OCI-LY7 (cell line): ENCODE measurements at places on chromosomes 4 and X.

DNA sequence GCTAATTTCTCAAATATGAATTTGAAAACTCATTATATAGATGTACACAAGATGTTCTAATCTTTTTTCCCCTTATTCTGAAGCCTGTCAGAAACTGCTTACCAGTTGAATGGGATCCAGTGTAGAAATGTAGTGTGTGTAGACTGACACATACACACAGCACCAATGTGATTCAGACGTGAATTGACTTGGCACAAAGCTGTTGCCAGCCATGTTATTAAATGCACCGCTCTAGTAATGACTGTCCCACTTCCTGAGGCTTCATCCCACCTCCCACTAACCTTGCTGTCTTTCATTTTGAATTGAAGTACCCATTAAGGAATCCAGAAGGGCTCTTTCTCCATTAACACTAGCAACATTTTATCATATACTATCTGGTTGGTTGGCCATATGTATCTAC, 146.6 kb downstream of the PPA2 start:
- no peak for DNase-seq

DNA sequence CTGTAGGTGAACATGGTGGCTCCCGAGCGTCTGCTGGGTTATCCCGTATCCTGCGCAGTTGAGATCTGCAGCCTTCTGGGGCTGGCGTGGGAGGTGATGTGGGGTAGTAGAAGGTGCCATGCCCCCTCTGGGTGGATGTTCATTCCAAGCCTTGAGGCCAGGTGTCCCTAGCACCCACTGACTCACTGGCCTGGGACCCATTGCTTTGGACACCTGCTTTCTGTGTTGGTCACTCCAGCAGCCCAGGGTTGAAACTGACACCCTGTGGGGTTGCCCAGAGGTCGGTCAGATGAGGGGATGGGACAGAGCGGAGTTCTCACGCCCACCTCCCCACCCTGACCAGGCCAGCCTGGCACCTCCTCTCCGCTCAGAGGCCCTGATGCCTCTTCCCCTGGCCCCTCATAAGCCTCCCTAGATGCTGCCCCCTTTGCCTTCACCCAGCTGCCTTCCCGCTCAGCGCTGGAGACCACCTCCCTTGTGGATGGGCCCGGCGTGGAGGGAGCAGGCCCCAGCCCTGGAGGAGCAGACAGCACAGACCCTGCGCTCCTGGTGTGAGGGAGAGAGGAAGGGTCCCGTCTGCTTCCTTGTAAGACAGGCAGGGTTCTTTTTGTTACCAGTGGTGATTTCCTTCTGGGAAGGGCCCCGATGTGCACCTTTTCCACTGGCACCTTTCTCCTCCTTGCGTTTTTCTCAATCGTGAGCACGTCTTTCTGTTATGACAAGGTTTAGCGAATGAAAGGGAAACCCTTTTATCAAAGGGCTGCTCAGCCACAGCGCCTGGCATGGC, 2.0 kb downstream of the DOK7 start:
- DNase-seq: no peak

GRCh38 chr4:80963051-80963450, 67.5 kb upstream of the BMP3 start:
- DNase-seq: no peak

GRCh38 chr4:113825272-113825671, 63.7 kb upstream of the CAMK2D start:
- peak; percentile 32 for DNase-seq

GRCh38 chrX:8868906-8869305, 67.7 kb upstream of the FAM9A start:
- DNase-seq: no peak

DNA sequence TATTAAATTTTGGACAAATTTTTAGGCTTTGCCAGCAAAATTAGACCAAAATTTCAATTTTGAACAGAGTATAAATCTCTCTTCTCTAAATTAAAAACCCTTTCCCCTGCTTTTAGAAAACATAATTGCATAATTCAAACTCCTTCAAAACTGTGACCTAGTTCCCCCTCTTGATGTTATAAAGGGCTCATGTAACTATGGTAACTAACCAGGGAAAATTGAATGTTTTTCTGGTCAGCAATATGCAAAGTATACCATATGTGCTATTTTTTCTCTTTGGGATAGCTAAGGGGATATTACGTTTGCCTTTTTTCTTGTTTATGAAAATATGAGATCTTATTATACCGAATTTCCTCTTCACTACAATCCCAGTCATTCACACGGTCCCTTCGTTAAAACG, 5.1 kb upstream of the ING2 start:
- no peak for DNase-seq

- no peak for DNase-seq
Observed at GRCh38 chr4:143188136-143189088, 3.7 kb downstream of the USP38 start.

- DNase-seq: no peak
Observed at GRCh38 chr4:110614976-110615352, 7.9 kb downstream of the PITX2 start.

DNA sequence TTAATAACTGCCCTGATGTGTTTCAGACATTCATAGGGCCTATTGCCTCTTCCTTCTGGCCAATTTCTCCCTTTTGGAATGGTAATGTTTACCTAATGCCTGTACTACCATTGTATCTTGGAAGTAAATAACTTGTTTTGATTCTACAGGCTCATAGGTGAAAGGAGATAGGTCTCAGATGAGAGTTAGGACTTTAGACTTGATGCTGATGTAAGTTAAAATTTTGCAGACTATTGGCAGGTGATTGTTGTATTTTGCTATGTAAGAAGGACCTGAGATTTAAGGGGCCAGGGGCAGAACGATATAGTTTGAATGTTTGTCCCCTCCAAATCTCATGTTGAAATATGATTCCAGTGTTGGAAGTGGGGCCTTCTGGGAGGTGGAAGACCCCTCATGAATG, 215.5 kb downstream of the SLC39A8 start:
- no peak for DNase-seq

- no peak for DNase-seq
Observed at GRCh38 chrX:6981718-6982406, 165.7 kb upstream of the STS start.

DNA sequence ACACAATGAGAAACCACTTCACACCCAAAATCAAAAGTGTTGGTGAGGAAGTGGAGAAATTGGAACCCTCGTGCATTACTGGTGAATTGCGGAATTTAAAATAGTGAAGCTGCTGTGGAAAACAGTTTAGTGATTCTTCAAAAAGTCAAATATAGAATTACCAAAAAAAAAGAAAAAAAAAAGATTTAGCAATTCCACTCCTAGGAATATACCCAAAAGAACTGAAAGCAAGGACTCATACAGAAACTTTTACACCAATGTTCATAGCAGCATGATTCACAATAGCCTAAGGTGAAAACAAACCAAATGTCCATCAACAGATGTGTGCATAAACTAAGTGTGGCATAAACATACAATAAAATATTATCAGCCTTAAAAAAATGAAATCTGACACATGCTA, 364.3 kb upstream of the FAM241A start:
- DNase-seq: no peak

DNA sequence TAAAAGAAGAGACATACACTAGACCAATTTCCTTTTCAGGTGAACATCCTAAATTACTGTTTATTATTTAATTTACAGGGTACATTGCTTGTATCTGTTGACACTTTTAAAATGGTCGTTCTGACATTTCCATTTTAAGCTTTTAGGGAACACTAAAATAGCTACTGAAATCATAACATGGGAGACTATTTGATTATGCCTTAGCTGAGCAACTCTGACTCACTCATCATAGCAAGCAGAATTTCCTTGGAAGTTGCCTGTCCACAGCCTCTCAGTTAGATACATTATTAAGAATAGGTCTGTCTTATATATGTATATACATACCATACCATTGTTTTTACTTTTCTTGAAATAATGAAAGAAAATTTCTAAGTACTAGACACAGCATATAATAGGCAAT, 22.0 kb downstream of the GUCY1B1 start:
- DNase-seq: no peak

- no peak for DNase-seq
Observed at GRCh38 chr4:150501009-150501727, 80.8 kb upstream of the MAB21L2 start.
